GM23248 (cell line): ENCODE measurements at places on chromosomes 1 and 21. TPM values are rescaled to one million over a fixed set of nuclear protein-coding genes. Genes with fewer than 3 reads are reported as not detected.
A peak's percentile ranks its signal among the peaks of the same experiment; 100 is the strongest.

DNA sequence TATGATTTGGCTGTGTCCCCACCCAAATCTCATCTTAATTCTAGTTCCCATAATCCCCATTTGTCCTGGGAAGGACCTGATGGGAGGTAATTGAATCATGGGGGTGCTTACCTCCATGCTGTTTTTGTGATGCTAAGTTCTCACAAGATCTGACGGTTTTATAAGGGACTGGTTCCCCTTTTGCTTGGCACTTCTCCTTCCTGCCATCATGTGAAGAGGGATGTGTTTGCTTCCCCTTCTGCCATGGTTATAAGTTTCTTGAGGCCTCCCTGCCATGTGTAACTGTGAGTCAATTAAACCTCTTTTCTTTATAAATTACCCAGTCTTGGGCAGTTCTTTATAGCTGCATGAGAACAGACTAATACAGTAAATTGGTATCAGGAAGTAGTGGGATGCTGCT, 114.1 kb downstream of the ZNF648 start:
- DNase-seq, result no peak
- no peaks in the 10 kb centered on the region for H3K36me3 ChIP-seq
- no peaks in the 10 kb centered on the region for H3K4me1 ChIP-seq
- H3K27ac ChIP-seq, result no peak overlapping the region

DNA sequence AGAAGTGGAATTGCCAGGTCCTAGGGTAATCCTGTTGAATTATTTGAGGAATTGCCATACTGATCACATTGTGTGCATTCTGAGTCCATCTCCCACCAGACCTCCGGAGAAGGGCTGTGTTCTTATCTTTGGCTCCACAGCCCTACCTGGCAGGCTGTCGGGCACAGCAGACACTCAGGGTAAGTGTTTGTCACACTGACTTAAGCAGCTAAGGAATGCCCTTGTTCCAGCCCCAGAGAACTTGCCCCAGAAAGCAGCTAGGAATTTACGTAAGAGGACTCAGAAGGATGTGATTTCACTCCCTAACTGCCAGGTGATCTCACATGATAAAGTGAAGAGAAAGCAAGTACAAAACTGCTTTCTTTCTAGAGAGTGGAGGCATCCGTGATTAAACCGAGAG, 21.0 kb downstream of the VASH2 start:
- H3K27ac ChIP-seq, result no peak overlapping the region
- H3K4me3 ChIP-seq, result no peak overlapping the region
- DNase-seq, result no peak
- H3K27me3 ChIP-seq, result peaks cover 18% of the 10 kb centered on the region; the same call in 1 of the 2 replicates
- no peaks in the 10 kb centered on the region for H3K4me1 ChIP-seq
- no peaks in the 10 kb centered on the region for H3K36me3 ChIP-seq

Gene LRRC8D
- total RNA-seq, result 30.7 and 35.3 TPM in 2 replicates

GRCh38 chr1:158969855-158970254, 38.5 kb downstream of the PYHIN1 start:
- no peaks in the 10 kb centered on the region for H3K4me1 ChIP-seq
- H3K4me3 ChIP-seq, result no peak overlapping the region
- peak; percentile 19 for DNase-seq
- H3K27me3 ChIP-seq, result peaks cover 4% of the 10 kb centered on the region
- H3K27ac ChIP-seq, result no peak overlapping the region

DNA sequence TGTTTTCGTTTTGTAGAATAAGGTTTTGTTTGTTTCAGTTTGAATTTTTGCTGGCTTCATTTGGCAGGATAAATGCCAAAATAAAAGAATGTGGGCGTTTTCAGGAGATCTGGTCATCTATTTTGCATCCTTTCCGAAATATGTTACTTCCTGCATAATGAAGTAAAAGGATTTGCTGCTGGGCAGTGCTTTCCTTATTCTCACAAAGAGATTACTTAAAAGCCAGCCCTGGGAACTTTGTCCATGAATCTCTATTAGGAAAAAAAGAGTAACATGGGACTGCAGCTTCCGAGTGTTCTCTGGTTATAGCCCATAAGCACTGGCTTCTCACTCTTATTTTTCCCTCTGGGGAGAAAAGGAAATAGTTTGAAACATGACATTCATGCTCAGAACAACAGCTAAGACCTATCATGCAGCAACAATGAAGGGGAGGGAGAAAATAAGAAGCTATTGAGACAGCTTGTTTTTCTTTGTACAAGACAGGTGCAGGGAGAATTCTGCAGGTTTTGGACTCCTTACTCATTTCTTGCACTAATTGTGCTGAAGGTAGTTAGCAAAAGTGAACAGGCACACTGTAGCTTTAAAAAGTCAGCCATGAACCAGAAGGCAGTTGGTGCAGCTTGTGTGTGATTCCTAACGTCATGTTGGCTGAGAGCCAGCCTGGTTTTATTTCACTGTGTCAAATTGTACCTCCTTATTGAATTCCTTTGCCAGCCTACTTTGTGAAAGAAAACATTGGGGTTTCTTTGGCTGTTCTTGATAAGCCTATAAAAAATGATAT, at the start of gene SAMD13:
Gene SAMD13 (plus strand): TSS at position 705 of the 781 bp plus-strand sequence. CDS start 1,527 bp downstream, outside the sequence.
- peaks cover 34% of the 10 kb centered on the region for H3K4me1 ChIP-seq
- peak within 1 kb of the TSS; percentile 33; the same call in 1 of the 2 replicates for H3K27ac ChIP-seq
- H3K4me3 ChIP-seq, result peak within 1 kb of the TSS; percentile 71
- no peaks in the 10 kb centered on the region for H3K27me3 ChIP-seq

DNA sequence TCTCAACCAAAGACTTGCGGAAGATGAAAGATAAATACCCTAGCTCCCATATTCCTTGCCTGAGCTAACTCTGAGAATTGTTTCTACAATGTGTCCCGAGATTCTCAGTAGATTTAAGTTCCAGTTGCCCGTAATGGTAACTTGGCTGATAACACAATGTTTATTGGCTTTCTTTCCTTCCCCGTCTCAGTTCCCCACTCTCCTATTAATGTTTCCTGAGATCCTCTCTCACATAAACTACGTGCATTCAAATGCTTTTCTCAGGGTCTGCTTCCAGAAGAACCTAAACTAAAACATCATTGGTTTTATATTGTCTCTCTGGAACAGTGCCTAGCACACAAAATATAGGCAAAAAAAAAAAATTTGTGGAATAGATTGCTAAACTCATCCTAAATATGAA, 794.2 kb upstream of the ADGRL2 start:
- H3K36me3 ChIP-seq, result no peaks in the 10 kb centered on the region
- H3K27ac ChIP-seq, result no peak overlapping the region
- no peak for DNase-seq
- no peak overlapping the region for H3K4me3 ChIP-seq
- no peaks in the 10 kb centered on the region for H3K4me1 ChIP-seq

- H3K4me1 ChIP-seq, result no peaks in the 10 kb centered on the region
- H3K27ac ChIP-seq, result no peak overlapping the region
- no peak overlapping the region for H3K4me3 ChIP-seq
- no peaks in the 10 kb centered on the region for H3K27me3 ChIP-seq
- no peaks in the 10 kb centered on the region for H3K36me3 ChIP-seq
These were observed 64.3 kb downstream of the FASLG start for GRCh38 chr1:172723251-172723650.

Gene FCGR3A
- total RNA-seq, result not detected in 2 replicates

DNA sequence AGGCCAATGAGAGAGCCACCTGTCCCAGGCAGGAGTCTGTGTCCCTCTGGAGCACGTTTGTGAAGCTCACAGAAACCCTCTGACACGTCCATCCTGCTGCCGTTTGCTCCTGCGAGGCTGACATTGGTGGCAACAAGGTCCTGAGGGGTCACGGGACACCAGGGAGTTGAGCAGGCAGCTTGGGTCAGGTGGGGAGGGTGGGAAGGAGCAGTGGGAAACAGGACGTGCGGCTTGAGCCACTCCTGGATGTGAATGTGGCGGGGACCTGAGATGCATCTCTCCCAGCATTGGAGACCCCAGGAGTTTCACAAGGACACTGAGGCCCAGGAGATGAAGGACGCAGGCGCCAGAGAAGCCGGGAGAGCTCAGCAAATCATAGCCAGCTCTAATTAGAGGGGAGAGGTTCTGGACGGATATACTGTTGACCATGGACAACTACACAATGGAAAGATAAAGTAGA, 149.0 kb downstream of the PEX14 start:
- no peak overlapping the region for H3K27ac ChIP-seq
- no peak for DNase-seq
- no peaks in the 10 kb centered on the region for H3K27me3 ChIP-seq
- no peaks in the 10 kb centered on the region for H3K36me3 ChIP-seq
- H3K4me1 ChIP-seq, result no peaks in the 10 kb centered on the region

Gene CLIC6
- not detected in 2 replicates for total RNA-seq
